ENCODE measurements at places on chromosomes 5 and 9.

DNA sequence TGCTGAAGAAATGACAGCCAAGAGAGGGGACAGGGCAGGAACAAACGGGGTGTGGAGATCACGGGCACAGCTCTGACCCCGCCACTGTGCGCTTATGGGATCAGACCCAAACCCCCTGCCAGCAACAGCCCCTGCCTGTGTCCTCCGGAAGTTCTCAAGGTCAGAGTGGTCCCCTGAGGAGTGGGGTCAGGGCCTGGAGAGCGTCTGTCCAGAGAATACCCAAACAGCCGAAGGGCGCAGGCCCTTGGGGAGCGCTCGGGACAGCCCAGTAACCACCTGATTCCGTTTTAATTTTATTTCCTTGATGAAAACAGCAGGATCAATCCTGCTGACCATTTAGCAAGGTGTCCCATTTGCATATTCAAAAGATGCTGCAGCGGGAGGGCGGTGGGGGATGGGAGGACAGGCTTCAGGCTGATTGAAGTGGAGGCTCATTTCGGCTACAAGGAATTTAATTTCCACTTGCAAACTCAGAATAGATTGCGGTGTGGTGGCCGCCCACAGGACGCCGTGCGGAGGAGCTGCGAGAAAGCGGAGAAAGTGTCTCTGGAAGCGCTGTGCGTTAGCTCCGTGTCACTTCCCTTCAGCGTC lies 32.6 kb upstream of the TMEM250 start:
- no peak for DNase-seq

GRCh38 chr9:22512495-22512894 lies 65.9 kb downstream of the DMRTA1 start:
- no peak for DNase-seq

DNA sequence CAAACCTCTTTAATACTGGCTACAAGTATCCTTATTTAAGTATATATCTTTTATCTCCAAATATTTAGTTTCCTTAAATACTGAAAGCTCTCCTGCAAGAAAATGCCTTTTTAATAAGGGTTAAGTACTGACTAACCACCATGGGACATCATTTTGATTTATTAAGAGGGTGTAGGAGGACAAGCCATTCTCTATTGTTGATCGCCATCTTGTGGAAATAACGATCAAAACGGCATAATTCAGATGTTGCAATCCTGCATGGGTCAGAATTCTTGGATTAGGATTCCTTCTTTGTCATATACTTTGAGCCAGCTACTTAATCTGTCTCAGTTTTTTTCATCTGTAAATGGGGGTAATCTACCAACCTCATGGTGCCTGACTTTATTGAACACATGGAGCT lies 28.7 kb upstream of the C5orf46 start:
- no peak for DNase-seq

GRCh38 chr9:116656501-116656971 lies 30.6 kb upstream of the TRIM32 start:
- no peak for DNase-seq

DNA sequence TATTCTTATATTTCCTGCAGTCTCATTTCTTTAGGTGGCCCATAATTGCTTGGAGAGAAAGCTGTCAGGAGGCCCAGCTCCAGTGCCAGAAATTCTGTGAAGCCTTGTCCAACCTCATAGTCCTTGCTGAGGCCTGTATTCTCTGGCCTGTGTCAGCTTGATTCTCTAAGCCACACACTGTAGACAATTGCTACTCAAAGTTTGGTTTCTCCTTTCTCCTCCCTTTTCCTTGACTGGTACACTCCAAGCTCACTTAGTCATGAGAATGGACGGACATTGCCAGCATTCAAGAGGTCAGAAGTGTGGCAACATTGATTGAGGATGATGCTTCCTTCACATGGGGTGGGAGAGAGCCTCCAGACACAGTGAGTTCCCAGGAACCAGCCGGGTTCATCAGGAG lies 71.3 kb upstream of the CXCL14 start:
- DNase-seq: no peak

- DNase-seq: no peak
These were observed 15.3 kb downstream of the GCNT4 start for GRCh38 chr5:75037106-75037505.

- DNase-seq: no peak
These were observed 75.0 kb upstream of the RUSC2 start for GRCh38 chr9:35414889-35415288.

- DNase-seq: no peak
These were observed 200.8 kb downstream of the DIRAS2 start for GRCh38 chr9:90441814-90442213.

- no peak for DNase-seq
These were observed 622 bp upstream of the RGS14 start for GRCh38 chr5:177357146-177357458.

DNA sequence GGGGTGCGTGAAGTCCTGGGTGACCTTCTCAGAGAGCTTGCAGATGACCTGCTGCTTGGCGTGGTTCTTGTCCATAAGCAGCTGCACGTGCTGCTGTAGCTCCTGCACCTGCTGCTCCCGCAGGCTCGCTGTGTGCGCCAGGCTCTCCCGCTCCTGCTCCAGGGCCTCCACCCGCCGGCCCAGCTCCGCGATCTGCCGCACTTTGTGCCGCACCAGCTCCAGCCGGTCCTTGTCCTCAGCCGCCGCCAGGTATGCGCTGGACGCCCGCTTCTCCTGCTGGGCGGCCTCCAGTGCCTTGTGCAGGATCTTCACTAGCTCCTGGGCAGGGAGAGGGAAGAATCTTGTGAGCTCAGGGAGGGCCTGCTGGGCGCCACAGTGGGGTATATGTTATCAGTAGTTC lies 28.5 kb upstream of the CORO2A start:
- DNase-seq: no peak

- no peak for DNase-seq
These were observed 1433.3 kb upstream of the C9orf72 start for GRCh38 chr9:29006628-29007027.

DNA sequence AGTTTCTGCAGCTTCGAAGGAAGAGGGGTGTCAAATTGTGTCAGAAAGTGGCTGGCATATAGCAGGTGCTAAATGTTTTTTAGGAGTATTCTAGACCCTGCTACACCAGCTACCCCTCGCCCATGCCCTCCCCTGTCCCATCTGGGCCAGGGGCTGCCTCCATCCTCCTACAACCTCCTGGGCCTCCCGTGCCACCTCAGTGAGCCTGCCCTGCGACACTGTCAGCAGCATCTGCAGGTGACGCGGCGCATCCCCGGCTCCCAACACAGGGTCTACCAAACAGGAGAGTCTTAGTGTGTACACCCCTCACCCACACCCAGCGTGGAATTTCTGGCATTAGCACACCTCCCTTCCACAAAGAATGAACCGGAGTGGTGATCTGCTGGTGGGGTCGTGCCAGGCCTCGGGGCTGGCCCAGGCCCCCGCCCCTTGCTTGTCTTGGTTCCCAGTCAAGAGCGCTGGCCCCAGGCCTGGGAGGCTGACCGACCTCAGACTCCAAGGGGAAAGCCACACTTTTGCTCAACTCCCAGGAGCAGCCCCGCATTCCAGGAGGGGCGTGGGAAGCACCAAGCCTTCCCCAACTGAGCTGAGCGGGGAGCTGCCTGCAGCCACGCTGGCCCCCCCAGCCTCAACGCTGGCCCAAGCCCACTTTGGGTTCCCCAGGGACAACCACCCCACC lies 55.2 kb downstream of the NEURL1B start:
- no peak for DNase-seq

- DNase-seq: no peak
These were observed 42.8 kb downstream of the TEK start for GRCh38 chr9:27151693-27152404.

DNA sequence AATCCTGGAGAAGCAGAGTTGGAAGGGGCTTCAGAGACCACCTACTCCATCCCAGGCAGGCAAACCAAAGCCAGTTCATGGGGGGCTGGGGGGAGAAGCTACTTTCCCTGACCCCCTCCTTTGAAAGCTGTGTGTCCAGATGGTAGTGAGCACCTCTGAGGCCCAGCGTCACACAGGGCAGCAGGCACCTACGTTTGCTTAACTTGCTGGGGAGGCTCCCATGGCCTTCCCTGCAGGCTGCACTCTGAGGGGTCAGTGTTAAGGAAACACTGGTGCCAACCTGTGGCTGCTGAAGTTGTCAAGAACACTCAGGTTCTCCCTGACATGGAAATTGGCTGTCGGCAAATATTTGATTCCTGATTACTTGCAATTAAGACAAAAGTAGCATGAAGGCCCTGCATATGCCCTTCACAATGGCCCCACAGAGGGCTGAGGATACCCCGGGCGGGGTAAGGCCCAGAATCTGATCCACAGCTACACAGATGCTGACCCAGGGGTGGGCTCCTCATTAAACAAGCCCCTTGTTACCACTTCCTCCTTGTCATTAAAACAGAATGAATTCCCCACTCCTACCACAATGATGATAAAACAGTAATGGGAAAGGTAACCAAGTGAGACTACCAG lies 208.5 kb downstream of the FSTL4 start:
- no peak for DNase-seq

GRCh38 chr5:120035181-120035580 lies 405.8 kb downstream of the FAM170A start:
- no peak for DNase-seq

DNA sequence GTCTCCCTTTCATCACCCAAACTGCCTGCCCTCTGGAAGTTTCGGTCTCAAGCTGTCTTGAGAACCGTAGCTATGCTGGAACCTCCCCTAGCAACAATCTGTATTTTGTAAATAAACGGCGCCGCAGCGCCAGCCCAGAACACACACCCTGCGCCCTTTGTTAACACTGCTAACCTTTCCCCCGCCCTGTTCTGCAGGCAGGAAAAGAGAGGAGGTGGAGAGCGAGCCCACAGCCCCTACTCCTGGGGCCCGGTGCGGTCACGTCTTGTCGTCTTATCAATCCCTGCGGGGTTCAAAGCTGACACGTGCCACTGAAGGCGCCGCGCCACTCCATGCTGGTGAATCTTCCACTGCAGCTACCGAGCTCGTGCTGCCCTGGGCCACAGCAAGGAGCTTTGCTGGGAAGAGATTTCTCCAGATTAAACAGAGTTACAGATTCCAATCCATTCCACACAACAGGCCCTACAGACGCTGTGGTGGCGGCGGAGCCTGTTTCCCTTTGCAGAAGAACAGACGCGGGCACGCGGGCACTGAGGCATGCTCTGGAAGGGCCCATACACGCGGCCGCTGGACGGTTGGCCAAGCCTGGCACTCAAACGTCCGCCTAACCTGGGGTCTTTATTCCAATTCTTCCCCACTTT lies 25.3 kb downstream of the ZDHHC11B start:
- no peak for DNase-seq
